ENCODE measurements at places on chromosomes 6 and 20.

DNA sequence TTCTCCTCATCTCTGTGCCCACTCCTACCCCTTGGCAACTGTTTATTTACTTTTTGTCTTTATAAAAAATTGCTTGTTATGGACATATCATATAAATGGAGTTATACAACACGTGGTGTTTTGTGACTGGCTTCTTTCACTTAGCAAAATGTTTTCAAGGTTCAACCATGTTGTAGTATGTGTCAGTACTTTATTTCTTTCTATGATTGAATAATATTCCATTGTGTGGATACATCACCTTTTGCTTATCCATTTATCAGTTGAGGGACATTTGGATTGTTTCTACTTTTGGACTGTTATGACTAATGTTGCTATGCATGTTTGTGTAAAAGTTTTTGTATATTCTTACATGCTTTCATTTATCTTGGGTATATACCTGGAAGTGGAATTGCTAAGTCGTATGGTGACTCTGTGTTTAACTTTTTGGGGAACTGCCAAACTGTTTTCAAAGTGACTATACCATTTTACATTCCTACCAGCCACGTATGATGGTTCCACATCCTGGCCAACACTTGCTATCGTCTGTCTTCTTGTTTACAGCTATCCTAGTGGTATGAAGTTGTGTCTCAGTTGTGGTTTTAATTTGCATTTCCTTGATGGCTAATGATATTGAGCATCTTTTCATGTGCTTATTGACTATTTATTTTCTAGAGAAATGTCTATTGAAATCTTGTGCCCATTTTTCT, 84.4 kb downstream of the SLX4IP start:
- DNase-seq: no peak

DNA sequence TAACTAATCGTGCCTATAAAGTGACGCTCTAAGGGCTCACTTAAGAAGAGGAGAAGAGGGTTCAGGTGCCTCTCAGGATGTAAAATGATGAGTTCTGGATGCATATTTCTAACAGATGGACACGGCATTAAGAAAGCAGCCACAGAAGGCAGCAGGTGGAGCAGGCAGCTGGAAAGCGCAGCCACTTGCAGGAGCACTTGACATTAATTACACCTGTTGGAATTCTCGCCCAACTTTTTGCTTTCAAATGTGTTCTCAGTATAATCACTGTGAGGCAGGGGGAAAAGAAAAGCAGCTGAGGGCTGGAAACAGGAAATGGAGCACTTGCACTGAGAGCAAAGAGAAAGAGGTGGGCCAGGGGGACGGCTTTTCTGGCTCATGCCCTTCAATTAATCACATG, 164.2 kb downstream of the NKAIN2 start:
- DNase-seq: no peak

DNA sequence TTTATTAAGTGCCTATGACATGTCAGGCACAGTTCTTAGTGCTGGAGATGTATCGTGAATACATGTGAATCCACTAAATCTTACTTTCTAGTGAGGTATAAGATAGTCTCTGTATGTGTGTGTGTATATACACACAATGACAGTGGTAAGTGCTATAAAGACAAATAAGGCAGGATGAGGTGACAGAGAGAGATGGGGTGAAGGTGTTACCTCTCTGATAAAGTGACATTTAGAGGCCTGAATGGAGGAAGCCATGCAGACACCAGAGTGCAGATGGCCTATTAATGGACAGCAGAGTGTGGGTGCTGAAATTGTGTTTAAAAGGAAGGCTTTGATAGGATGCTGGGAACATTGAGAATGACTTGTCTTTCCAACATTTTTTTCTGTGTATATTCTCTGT, 454.3 kb downstream of the CDC5L start:
- DNase-seq: no peak

GRCh38 chr20:4084096-4084495, 68.7 kb upstream of the RNF24 start:
- DNase-seq: no peak

- no peak for DNase-seq
Measured at GRCh38 chr20:58557733-58558342, 42.6 kb upstream of the APCDD1L start.

- no peak for DNase-seq
Measured at GRCh38 chr6:85637579-85637978, 5.1 kb downstream of the SYNCRIP start.

DNA sequence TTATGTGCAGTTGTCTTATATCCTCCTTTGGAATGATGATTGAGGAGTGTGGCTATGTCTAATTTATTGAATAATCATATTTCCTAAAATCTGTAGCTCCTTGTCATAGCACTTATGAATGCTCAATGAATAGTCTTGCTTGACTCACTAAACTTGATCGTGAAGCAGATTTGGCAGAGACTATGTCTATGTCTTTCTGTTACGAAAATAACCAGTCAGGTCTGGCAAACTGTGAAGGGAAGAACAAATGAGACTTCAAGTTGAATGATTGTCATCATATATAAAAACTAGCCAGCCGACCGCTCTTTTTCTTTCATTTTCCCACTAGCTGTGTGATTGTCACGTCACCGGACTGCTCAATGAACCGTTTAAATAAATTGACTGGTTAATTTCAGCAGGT, 1303.9 kb upstream of the GJE1 start:
- no peak for DNase-seq

DNA sequence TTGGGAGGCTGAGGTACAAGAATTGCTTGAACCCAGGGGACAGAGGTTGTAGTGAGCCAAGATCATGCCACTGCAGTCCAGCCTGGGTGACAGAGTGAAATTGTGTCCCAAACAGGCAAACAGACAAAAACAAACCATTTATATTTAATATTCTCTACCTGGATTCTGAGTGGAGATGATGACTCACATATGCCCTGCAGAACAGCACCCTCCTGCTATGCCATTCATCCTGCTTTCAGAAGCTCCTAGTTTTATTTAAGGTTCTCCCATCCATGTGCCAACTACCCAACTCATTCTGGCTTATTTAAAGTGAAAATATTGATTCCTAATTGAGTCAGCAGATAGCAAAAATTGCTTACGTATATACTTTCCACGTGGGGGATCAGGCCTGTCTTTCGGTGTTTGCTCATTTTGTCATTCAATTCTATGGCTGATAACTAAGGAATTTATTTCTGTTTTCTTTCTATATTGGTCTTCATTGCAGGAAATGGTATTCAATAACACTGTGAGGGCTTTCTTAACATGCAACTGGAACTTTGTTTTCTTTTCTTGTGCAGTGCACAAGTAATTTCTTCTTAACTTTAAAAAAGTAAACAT, 459.1 kb upstream of the JAG1 start:
- DNase-seq: no peak

DNA sequence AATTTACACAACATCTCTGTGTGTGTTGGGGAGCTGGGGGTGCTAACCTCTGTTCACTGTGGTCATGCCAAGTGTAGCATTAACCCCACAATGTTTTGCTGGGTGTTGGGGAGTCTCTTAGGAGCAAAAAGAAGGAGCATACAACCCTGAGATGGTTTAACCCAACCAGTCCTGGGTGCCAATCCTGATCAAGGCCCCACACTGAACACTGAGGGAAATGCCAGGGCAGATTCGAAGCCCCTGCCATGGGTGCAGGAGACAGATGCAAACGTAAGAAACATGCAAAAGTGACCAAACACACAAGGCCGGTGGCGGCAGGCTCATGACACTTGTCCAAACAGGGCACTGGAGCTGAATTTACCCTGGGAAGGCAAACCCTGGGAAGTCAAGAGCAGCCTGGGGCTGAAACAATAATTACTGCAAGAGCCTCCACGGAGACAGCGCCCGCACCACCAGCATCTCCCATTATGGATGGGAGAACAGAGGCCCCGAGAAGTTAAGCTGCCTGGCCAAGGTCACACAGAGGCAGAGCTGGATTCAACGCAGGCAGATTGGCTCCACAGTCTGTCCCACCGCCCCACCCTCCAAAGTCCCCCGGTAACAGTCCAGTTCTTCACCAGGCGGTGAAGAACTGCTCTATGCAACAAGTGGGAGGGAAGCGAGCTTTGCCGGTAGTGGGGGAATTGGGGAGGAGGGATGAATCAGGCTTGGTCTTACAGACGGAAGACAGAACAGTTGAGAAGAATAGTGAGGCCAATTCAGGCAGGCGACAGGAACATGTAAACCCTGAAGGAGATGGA, 8.5 kb downstream of the ACSS1 start:
- DNase-seq: no peak

DNA sequence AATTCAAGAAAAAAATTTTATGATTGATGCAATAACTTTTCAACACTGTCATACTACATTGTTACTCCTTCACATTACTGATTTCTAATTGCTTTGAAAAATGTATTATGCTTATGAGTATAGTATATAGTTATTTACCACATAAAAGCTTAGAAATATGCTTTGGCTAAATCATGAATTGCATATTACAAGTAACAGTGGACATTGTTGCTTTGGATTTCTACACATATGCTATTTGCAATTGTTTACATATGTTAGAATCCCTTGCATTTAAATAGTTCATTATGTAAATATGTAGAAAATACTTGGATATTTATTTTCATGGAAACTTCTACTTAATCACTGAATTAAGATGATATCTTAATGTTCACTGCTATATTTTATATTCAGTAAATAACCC, 577.5 kb downstream of the QKI start:
- no peak for DNase-seq

- no peak for DNase-seq
Measured at GRCh38 chr6:91730710-91731109, 1143.8 kb upstream of the MAP3K7 start.

- DNase-seq: no peak
Measured at GRCh38 chr20:43155366-43156100, 34.2 kb downstream of the PTPRT start.

DNA sequence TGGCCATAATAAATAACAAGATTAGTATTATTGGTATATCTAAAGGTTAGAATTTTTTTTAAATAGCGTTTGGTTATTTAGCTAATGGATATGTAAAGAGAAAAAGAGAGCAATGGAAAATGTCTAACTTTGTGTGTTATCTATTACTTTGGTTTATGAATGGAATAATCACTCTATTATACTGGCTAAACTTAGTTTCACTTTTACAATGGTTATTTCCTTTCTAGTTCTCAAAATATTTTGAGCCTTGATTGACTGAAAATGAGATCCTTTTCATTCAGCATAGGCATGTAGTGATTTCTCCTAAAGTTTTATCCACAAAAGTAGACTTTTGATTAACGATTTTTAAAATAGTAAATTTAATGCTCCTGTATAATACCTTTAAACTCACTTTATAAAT, 51.6 kb upstream of the MLIP start:
- no peak for DNase-seq

GRCh38 chr6:170344631-170345576, 38.3 kb downstream of the FAM120B start:
- DNase-seq: no peak

GRCh38 chr6:5028921-5029320, 25.1 kb upstream of the RPP40 start:
- DNase-seq: no peak

GRCh38 chr6:11770546-11771466, 7.8 kb downstream of the ADTRP start:
- DNase-seq: no peak

- no peak for DNase-seq
Measured at GRCh38 chr6:148494226-148494625, 151.6 kb downstream of the SASH1 start.

- no peak for DNase-seq
Measured at GRCh38 chr20:60810561-60810960, 441.5 kb upstream of the CDH4 start.

DNA sequence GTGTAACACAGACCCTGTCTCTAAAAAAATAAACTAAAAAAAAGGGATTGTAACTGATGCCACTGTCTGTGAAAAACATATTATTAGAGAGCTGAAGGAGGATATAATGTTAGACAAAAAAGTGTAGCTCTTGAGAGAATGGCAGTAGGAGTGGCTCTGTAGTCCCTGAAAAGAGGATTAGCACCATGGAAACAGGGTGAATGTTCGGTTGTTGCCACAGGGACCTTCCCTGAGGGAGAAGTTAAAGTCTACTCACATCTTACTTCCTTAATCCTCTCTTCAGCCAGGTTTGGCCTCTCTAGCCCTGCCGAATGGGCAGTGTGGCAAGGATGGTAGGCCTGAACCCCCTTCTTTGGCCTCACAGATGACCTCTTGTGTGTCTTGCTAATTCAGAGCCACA, 12.1 kb downstream of the SCAND1 start:
- DNase-seq: peak; percentile 94

GRCh38 chr20:31901615-31902014, 31.2 kb downstream of the TTLL9 start:
- no peak for DNase-seq

DNA sequence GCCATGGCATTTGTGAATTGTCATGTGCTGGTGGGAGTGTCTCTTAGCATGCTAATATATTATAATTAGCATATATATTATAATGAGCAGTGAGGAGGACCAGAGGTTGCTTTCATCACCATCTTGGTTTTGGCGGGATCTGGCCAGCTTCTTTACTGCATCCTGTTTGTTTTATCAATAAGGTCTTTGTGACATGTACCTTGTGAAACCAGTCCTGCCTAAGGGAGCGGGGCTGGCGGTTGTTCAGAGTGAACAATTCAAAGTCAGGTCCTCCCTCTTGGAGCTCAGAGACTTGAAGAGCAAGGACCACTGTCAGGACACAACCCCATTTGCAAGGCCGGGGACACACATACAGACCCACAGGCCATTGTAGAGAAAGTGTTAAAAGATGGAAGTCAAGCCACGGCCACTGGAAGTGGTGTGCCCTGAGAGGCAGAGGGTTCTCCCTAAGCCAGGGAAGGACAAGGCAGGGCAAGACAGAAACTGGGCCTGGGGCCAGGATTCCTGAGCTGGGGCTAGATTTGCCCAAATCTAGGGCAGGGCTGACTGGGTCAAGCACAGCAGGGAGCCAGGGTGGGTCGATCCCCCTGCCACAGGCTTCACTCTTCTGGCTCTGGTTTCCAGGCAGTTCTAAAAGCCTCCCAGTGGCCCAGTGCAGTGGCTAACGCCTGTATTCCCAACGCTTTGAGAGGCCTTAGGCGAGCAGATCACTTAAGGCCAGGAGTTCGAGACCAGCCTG, 14.2 kb downstream of the SLC52A3 start:
- DNase-seq: no peak

DNA sequence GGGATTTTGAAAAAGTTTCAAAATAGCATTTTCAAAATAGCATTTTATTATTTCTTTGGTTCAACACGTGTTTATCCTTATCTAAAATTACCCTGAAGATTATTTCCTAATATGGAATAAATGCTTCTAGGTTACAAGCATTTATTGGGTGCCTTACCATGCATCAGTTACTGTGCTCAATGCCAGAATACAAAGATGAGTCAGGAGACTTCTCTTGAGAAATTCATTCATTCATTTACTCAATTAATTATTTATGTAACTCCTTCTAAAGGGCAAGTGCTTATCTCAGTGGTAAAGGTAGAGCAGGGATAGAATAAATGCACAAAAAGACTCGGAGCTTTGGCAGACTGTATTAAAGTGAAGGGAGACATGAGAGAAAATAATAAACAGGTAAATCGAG, 150.1 kb upstream of the PDE7B start:
- no peak for DNase-seq

- DNase-seq: no peak
Measured at GRCh38 chr20:63846128-63846771, 15.0 kb upstream of the ABHD16B start.

GRCh38 chr6:101747716-101748115, 354.2 kb downstream of the GRIK2 start:
- DNase-seq: no peak
